Progenitor cell of endocrine pancreas (in vitro differentiated cells): ENCODE measurements at places on chromosomes 2 and 18. TPM values are rescaled to one million over a fixed set of nuclear protein-coding genes. Genes with fewer than 3 reads are reported as not detected.

VWC2L gene
- 0.16 TPM in 1 of 2 replicates, not detected in the other for total RNA-seq

CIDEA gene
- not detected in 2 replicates for total RNA-seq

APLF gene
- total RNA-seq: 10.6 and 11.6 TPM in 2 replicates

ANO7 gene
- total RNA-seq: 2.5 and 3.0 TPM in 2 replicates

ATP5F1A gene
- total RNA-seq: 375 and 390 TPM in 2 replicates

GPR39 gene
- total RNA-seq: 4.0 and 4.6 TPM in 2 replicates

SFTPB gene
- total RNA-seq: not detected in 2 replicates

MSTN gene
- total RNA-seq: 0.38 TPM in 2 replicates

ZNF407 gene
- 18.1 and 18.4 TPM in 2 replicates for total RNA-seq

DSEL gene
- total RNA-seq: 5.9 and 6.2 TPM in 2 replicates

DNAJC27 gene
- 11.3 and 12.3 TPM in 2 replicates for total RNA-seq

AKAIN1 gene
- total RNA-seq: not detected in 2 replicates

ABCG8 gene
- not detected in 2 replicates for total RNA-seq

KLHL30 gene
- 0.07 and 0.13 TPM in 2 replicates for total RNA-seq

SERPINB12 gene
- total RNA-seq: not detected in 2 replicates

TNS1 gene
- 7.7 and 7.9 TPM in 2 replicates for total RNA-seq

PROC gene
- 18.7 and 25.3 TPM in 2 replicates for total RNA-seq

CHRNG gene
- total RNA-seq: 0.42 TPM in 1 of 2 replicates, not detected in the other

MOGAT1 gene
- total RNA-seq: 0.74 and 0.98 TPM in 2 replicates

DOK6 gene
- 7.0 and 7.2 TPM in 2 replicates for total RNA-seq

SLC23A3 gene
- 1.7 and 2.8 TPM in 2 replicates for total RNA-seq

PKDCC gene
- total RNA-seq: 334 and 335 TPM in 2 replicates

CDKL4 gene
- total RNA-seq: 1.2 and 2.0 TPM in 2 replicates

RAB31 gene
- total RNA-seq: 2.9 and 5.2 TPM in 2 replicates

SGPP2 gene
- 14.2 and 19.8 TPM in 2 replicates for total RNA-seq

KIF5C gene
- 26.8 and 27.3 TPM in 2 replicates for total RNA-seq

AMER3 gene
- total RNA-seq: 6.4 and 7.0 TPM in 2 replicates

C18orf54 gene
- 12.2 and 12.6 TPM in 2 replicates for total RNA-seq

ABCB11 gene
- total RNA-seq: 0.09 and 0.24 TPM in 2 replicates

VIT gene
- total RNA-seq: not detected in 2 replicates

SERPINB4 gene
- total RNA-seq: not detected in 2 replicates

FEV gene
- total RNA-seq: 13.5 and 15.6 TPM in 2 replicates

ERFE gene
- total RNA-seq: 0.91 and 1.3 TPM in 2 replicates

VAMP8 gene
- 71.3 and 76.0 TPM in 2 replicates for total RNA-seq

SERPINB10 gene
- not detected in 2 replicates for total RNA-seq

MERTK gene
- 20.1 and 20.7 TPM in 2 replicates for total RNA-seq

ALPP gene
- total RNA-seq: not detected in 2 replicates

TNFAIP6 gene
- total RNA-seq: not detected in 2 replicates

NAT8 gene
- total RNA-seq: not detected in 2 replicates

TMEM247 gene
- total RNA-seq: not detected in 2 replicates

SLC4A3 gene
- 17.0 and 19.7 TPM in 2 replicates for total RNA-seq

ANKRD53 gene
- 3.7 and 5.4 TPM in 2 replicates for total RNA-seq

CNGA3 gene
- total RNA-seq: 5.3 and 5.5 TPM in 2 replicates

BOLL gene
- 0.22 and 0.51 TPM in 2 replicates for total RNA-seq

ALPG gene
- not detected in 2 replicates for total RNA-seq

L3MBTL4 gene
- total RNA-seq: 8.0 and 11.5 TPM in 2 replicates

KLHL14 gene
- 7.0 and 7.8 TPM in 2 replicates for total RNA-seq

CYRIA gene
- 0.91 and 2.0 TPM in 2 replicates for total RNA-seq

CD8A gene
- 0.13 and 0.19 TPM in 2 replicates for total RNA-seq

TUBA3E gene
- not detected in 2 replicates for total RNA-seq

RASGRP3 gene
- total RNA-seq: 0.49 TPM in 1 of 2 replicates, not detected in the other

CHAC2 gene
- total RNA-seq: 1.6 and 2.9 TPM in 2 replicates

SNED1 gene
- 2.2 and 2.5 TPM in 2 replicates for total RNA-seq

CAPN10 gene
- total RNA-seq: 65.5 and 67.2 TPM in 2 replicates

REEP1 gene
- 12.0 and 14.2 TPM in 2 replicates for total RNA-seq

SETBP1 gene
- total RNA-seq: 30.8 and 32.2 TPM in 2 replicates
